ENCODE measurements at places on chromosomes 6 and 20.

DNA sequence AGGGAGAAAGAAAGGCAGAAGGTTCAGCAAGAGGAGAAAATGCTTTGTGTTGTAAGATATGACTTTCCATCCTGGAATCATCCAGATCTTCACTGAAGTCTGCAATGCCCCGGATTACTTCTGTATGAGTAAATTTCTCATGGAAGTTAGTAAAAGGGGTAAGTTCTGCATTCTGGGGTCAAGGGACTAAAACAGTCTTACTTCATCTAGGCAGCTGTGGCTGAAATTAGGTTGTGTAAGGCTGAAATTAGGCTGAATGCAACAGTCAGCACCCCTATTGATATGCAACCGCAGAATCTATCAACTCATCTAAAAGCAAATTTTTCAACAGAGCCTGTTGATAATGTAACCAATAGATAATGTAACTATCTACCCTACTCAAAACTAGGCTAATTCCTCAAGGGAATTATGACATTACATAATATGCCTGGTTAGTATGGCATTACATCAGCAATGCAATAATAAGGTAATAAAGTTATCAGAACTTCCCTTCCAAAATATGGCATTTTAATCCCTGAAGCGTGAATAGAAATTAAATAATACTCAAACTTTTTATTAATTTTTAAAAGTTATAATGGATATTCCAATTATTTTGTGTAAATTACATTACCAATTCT, 671.7 kb upstream of the CITED2 start:
- no peak for DNase-seq

- DNase-seq: no peak
Observed at GRCh38 chr20:35776513-35777101, 4.8 kb downstream of the PHF20 start.

- no peak for DNase-seq
Observed at GRCh38 chr6:129287231-129288177, 404.6 kb downstream of the LAMA2 start.

- no peak for DNase-seq
Observed at GRCh38 chr6:1724616-1725015, 114.9 kb downstream of the FOXC1 start.

DNA sequence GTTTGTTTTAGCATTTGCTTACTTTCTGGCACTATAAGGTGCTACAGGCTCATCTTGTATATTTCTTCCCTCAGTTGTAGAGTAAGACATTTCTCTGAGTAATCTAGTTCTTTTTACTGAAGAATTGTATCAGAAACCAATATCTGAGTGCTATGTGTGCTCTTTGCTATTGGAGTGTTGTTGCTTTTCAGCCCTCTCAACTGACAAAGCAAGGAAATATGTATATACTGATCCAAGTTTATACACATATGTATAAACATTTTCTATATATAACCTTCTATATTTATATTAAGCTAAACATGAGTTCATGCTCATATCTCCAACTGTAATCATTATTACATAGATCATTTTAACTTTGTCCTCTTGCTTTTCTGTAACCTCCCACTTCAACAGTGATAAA, 405.7 kb downstream of the RFPL4B start:
- no peak for DNase-seq

GRCh38 chr6:157761331-157761921, 61.6 kb upstream of the SNX9 start:
- peak; percentile 81 for DNase-seq

DNA sequence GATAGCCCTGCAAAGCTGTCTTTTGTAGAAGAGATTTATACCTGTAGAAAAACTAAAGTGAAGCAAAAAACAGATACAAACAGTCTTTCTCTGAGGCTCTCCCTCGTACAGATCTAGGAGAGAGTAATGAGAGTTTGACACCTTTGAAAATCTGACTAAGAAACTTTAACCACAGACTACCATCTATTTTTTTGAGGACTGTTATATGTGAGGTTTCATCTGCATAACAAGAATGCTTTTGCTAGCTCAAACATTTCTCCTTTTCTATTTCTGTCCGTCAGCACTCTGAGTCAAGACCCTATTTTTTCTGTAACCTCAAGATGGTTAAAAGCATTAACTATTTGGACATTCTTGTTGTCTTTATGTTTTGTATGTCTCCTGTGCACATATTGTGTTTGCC, 193.0 kb downstream of the BTBD3 start:
- no peak for DNase-seq

DNA sequence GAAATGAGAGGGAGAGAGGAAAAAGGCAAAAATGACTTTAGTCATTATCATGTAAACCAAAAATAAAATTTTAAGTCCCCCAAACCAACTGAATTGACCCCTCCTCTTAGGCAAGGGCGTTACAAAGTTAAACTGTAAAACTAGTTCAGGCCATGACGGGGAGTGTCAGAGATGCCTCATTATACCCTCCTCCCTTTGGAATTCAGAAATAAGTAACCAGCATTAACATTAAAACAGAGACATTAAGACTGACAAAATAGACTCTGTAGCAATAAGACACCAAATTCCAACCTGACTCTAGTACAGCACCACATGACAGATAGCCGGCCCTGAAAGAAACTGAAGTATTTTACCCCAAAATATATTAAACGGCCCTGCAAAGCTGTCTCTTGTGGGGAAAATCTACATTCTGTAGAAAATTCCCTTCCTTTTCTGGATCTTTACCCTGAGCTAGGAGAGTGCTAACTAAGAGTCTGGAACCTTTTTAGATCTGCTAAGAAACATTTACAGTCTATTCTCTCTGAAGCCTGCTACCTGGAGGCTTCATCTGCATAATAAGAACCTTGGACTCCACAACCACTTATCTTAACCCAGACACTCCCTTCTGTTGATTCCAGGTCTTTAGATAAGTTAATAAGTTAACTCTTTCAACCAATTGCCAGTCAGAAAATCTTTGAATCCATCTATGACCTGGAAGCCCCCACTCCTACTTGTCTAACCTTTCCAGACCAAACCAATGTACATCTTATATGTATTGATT, 150.7 kb downstream of the PKHD1 start:
- no peak for DNase-seq

DNA sequence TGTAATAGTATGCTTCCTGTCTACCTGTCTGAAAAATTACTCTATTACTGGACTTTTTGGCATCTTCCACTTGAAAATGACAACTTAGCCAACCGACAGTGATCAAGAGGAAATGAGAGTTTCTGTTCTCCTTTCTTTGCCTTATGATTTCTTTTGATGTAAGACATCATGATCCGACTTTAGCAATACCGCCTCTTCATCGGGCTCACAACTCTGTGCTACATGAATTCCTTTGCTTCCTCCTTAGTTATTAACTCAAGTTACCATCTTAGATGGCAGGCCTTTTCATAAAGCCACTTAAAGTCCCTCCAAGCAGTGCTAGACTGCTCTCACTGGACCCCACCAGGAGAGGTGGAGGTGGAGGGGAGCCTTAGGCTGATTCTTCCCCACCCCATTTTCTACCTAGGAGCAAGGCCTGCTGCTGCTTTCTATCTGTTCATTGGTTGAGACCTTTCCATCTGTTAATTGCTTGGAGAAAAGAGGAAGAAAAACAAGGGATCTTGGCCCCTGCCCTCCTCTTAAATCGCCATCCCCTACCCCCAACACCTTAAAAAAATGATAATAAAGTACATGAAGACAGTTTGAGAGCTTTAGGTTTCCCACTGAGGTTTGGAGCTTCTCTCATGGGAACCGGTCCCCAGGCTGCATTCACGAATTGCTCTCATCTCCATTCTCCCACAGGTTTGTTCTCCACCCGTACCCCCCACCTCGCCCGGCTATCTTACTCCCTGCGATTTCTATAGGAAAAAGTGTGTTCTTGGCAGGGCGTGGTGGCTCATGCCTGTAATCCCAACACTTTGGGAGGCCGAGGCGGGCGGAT, 21.6 kb upstream of the MCM3 start:
- peak; percentile 40 for DNase-seq

DNA sequence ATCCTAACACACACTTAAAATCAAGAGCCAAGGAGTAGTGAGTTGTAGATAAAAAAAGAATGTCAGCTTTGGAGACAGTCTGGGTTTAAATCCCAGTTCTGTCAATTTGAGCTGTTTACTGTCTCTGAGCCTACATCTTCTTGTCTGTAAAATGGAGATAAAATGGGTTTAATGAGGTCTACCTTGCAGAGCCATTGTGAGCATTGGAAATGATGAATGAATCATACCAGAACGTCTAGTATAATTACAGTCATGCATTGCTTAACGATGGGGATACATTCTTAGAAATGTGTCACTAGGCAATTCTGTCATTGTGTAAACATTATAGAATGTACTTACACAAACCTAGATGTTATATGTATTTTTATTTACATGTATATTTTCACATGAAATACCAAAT, 17.6 kb upstream of the SGK2 start:
- DNase-seq: no peak
